ENCODE measurements at places on chromosomes 2 and 18.

- no peak for DNase-seq
These were observed 11.1 kb downstream of the COLEC12 start for GRCh38 chr18:489244-490023.

DNA sequence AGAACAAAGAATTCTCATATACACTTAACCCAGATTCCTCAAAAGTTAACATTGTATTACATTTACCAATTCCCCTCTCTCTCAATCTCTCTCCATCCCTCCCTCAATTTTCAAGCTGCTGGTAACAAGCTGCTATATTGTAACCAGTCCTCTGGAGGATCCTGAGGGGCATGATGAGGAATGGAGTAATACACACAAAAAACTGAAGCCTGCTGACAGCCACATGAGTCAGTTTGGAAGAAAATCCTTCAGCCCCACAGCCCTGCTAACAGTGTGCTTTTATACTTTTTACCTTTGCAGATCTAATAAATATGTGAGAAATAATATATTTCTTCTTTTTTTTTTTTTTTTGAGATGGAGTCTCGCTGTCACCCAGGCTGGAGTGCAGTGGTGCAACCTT, 165.7 kb upstream of the RAB12 start:
- DNase-seq = no peak

DNA sequence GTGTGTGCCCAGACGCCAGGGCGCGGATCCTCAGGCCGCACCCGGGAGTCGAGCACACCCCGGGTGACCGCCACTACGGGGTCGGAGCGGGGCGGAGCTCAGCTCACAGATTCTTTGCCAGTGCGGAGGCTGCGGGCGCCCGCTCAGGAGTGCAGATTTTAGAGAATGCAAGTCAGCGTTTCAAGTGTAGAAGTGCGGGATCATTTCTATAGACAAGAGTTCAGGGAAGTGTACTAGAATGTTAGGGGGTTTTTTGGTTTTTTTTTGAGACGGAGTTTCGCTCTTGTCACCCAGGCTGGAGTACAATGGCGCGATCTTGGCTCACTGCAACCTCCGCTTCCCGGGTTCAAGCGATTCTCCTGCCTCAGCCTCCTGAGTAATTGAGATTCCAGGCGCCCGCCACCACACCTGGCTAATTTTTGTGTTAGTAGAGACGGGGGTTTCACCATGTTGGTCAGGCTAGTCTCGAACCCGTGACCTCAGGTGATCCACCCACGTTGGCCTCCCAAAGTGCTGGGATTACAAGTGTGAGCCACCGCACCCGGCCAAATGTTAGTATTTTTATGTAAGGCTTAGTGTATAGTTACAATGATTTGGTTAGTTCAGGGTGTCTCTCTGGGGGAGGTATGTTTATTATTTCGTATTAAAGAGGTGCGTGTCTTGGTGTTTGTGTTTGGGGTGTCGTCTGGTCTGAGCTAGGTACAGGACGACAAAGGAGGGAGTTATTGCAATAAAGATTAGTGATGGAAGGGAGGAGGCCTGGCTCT, 619 bp upstream of the FAM168B start:
- DNase-seq = no peak

DNA sequence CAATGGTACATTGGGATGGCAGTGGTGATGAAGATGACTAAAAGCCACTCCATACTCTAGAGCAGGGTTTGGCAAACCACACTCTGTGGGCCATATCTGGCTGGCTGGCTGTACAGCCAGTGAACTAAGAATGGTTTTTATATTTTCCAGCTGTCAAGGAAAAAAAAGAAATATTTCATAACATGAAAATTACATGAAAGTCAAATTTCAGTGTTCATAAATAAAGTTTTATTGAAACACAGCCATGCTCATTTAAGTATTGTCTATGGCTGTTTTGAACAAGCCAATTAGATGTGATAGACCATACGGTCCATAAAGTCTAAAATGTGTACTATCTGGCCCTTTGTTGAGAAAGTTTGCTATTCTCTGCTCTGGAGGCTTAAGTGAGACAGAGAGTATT, 1.5 kb downstream of the TTC21B start:
- no peak for DNase-seq

- no peak for DNase-seq
These were observed 384.4 kb downstream of the EIPR1 start for GRCh38 chr2:2993172-2993692.

DNA sequence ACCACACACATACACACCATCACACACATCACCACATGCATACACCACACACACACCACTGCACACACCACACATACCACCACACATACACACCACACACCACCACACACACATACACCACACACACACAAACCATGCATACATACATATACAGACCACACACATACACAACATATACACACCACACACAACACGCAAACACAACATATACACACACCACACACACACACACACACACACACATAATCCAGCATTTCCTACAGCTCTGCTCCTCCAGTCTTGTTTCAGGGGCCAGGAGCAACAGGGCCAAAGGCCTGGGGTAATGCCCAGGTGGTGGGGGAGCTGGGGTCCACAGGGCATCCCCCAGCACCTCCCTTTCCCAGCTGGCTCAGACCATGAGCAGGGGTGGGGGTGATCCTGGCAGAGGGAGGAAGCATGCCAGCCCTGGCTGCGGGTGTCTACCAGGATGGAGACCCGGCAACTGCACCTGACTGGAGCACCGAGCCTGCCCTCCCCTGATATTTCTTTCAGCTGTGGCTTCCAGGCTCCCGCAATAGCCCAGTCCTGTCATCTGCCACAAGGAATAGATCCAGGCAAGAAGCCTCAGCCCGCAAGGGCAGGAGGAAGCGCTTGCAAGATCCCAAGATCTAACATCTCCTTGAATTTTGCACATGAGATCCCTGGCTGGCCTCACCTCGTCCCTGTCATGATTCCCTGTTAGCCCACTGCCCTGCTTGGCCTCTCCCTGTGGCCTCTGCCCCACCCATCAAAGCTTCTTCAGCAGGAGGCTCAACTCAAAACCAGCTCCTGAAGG, 196.9 kb downstream of the TNS1 start:
- DNase-seq = no peak

DNA sequence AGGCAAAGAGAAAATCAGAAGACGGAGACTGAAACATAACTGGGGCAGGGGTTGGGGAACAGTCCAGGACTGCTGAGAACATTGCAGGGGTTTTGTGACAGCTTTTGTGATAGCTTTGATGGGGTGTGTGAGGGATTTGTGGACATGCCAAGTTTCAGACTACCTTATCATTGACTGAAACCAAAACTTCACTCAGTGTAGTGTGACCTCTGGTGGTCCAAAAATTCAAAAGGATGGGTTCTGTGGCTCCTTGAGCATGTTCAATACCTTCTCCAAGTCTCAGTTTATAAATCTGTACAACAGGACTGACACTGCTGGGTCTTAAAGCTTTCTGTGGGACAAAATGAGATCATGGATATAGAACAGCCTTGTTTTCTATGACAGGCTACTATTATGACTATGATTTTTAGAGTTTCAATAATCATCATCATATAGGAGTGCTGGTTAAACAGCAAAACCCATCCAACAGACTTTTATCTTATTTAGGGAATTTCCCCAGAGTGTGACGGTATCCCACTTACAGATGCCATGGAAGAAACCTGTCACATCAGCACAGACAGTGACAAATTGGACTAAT, 259.2 kb upstream of the SLC14A2 start:
- no peak for DNase-seq

DNA sequence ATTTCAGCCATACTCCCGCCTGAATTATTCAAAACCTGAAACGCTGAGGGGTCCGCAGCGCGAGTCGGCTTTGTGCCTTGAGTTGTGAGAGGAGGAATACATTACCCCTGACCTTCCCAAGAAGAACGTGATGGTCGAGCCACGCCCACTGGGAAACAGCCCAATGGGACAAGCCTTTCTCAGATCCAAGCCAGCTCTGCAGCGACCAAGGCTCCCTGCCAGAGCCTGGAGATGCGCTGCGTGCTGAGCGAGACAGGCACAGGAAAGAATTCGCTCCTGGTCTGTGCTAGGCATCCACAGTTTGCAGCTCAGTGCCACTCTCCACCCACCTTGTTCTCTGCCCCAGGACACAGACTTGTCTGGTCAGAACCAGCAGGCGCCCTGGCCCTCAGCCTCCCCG, 74.1 kb upstream of the GLI2 start:
- DNase-seq = no peak

- DNase-seq = no peak
These were observed 64.5 kb upstream of the FAM124B start for GRCh38 chr2:224466304-224466895.

GRCh38 chr2:43948370-43948769, 47.4 kb downstream of the LRPPRC start:
- no peak for DNase-seq

GRCh38 chr2:159933040-159933726, 129.2 kb downstream of the PLA2R1 start:
- no peak for DNase-seq

DNA sequence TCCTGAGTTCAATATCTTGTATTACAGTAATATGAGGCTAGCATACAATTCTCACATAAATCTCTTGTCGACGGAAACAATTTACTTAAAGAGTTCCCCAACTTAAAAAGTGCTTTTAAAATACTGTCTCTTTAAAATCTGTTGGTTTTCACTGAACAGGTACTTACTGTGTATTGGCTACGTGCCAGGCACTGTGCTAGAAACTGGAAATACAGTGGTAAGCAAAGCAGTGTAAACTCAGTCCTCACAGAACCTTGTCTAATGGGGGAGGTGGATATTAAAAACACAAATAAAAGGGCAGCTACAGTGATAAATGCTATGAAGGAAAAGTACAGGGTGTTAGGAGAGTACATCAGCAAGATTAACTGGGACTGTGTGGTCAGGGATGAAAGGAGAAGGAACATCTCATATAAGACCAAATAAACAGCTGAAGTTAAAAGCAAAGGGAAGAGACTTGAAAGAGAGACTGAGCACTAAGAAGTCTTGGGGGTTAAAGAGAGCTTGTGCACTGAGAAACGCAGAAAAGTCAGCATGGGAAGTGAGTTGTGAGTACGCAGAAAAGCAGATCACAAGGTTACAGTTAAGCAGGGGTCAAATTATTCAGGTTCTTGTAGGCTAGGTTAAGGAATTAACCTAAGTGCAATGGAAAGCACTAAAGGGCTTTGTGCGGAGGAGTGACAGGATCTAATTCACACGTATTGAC, 52.5 kb downstream of the USP40 start:
- DNase-seq = no peak

DNA sequence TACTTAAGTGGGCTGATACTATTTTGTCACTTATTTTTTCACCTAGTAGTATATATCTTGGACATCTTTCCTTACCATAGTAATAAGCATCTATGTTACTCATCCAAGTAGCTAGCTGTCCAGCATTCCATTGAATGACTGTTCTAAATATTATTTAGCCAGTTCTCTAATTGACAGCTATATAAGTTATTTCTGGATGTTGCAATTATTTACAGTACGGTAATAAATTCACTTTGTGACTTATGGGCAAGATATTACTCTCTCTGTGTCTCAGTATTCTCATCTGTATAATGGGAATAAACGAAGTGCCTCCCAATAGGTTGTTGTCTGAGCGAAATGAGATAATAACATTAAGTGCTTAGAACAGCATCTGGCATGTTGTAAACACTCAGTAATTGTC, 46.6 kb upstream of the AGAP1 start:
- no peak for DNase-seq

GRCh38 chr2:159177957-159178356, 108.5 kb downstream of the WDSUB1 start:
- no peak for DNase-seq

- no peak for DNase-seq
These were observed 59.7 kb downstream of the VAPA start for GRCh38 chr18:9973470-9973869.

- DNase-seq = no peak
These were observed 347.0 kb downstream of the KIAA1328 start for GRCh38 chr18:37175727-37176620.

DNA sequence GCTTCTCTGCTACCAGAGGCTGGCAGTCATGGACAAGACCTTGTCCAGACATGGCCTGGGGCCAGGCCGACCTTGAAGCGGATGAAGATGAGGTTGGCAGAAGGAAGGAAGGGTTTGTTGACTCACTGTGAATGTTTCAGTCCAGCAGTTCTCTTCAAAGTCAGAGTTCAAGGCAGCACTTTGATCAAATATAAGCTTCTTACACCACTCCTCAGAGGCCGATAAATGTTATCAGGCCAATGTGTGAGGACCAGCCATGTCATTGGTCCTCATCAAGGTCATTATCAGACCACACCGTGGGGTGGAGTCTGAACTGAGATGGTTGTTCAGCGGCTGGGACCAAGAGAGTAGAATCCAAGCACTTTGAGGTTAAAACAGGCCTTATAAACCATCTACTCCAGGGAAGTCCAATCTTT, 35.5 kb downstream of the QPCT start:
- DNase-seq = no peak

- no peak for DNase-seq
These were observed 88.1 kb downstream of the EIPR1 start for GRCh38 chr2:3289526-3289925.

GRCh38 chr2:103860016-103860415, 993.9 kb upstream of the POU3F3 start:
- no peak for DNase-seq

DNA sequence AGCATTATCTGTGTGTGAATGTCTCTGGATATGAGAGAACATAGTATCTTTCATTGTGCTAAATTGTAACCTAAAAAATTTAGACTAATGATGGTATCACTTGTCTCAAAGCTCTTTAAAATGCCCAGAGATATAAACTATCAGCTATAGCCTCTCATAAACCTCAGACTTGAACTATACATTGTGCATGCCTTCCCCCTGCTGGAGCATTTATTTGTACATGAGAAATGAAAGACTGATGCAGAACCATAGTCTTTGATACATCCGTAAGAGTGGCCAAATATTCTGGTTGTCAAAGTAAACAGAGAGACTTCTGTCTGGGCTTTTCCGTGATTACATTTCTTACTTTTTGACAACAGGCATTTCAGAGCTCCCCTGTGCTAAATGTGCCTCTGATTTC, 71.9 kb upstream of the CCDC68 start:
- no peak for DNase-seq

GRCh38 chr2:30287190-30287840, 56.0 kb downstream of the LBH start:
- no peak for DNase-seq

DNA sequence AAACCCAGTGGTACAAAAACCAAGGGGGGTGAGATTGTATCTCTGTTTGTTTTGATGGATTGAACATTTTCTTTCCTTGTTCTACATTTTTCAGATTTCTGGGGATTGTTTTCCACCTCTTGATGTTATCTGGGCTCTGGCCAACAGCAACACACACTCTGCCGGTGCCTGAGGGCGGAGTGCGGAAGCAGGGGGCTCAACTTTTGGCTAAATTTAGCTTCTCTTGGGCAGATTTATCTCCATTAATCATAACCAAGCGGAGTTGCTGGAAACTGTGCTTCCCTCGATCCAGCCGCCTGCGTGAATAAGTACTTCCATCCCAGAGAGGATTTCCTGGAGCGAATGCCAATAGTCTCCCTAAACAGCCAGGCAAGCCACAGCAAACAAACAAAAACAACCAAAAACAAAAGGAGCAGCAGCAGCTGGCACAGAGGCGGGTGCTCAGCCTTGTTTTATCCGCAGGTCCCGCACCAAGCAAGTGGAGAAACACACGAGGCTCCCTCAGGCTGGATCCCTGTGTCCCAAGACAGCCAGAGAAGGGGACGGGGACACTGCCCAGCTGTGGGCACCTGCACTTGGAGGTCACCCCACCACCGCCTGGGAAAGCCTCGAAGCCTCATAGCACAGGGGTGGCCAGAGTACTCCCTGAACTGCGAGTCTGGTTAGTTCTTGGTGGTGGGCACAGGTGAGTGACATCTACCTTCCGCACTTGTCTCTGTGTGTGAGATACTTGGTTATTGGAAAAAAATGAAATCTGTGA, 143.4 kb downstream of the NDUFA10 start:
- no peak for DNase-seq
